RKO (cell line): ENCODE measurements at places on chromosomes 3 and 15.
A peak's percentile ranks its signal among the peaks of the same experiment; 100 is the strongest.

DNA sequence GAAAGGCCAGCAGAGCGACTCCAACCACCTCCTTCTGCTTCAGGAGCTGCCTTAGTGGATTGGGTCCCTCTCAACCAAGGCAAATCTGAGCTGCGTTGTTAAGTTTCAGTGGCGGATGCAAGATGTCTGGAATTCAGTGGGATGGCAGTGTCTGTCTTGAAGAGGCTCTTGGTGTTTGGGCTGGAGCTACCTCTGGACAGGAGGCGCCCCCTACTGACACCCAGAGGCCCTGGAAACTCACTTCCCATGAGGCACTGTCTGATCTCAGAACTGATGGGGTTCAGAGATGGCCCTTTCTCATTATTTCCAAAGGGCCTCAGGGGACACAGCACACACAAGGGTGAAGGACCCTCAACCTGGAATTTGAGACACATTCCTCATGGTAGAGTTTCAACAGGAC lies 6.0 kb upstream of the SLC28A1 start:
- DNase-seq: peak; percentile 20

DNA sequence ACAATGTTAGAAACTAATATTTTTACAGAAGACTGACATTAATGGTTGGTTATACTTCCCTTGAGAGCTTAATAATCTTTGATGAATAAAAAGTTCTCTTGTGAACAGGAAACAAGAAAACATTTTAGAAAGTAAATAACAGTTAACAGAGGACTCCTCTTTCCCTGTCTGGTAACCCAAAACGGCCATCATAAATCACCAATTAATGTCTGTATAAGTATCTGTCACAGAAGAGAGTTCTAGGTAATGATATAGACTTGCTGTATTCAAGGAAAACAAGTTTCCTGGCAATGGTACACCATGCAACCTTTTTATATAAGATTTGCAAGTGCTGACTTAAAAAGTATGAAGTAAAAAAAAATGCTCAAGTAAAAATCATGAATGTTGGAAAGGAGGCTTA lies 426.7 kb downstream of the SOX2 start:
- no peak for DNase-seq

GRCh38 chr15:37981775-37982174 lies 47.3 kb downstream of the TMCO5A start:
- peak; percentile 71 for DNase-seq

DNA sequence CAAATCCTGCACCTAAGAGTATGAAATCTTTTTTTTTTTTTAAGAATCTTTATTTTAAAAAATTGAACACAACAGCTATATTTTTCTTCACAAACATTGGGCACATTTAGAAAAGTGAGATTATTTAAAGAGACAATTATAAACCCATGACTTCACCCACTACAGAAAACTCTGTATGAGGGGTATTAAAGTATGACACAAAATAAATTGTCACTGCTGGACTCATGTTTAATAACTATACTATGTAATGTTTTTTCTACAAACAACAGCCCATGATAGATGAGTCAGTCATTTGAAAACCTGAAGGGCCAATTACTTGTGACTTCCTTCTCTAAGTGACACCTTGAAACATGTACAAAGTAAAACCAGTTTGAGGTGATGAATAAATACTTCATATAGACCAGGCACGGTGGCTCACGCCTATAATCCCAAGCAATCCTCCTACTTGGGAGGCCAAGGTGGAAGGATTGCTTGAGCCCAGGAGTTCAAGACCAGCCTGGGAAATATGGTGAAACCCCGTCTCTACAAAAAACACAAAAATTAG lies 36.0 kb downstream of the AQR start:
- DNase-seq: no peak

DNA sequence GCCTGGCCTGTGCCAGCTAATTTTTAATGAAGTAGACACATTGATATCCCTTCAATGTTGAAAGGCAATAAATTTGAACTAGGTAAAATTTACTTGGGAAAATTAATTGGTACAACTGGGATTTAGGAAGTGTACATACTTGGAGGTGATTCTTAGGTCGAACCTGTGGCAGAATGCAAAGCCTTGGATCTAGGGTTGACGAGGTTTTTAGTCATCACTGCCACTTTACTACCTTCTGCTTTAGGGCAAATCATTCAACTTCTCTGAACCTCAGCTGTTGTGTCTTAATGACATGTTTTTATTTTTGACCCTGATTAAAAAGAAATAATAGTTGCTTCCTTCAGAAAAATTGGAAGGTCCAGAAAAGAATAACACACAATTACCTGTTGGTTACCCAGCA lies 2.5 kb downstream of the APPL1 start:
- DNase-seq: no peak

- peak; percentile 35 for DNase-seq
Observed at GRCh38 chr15:23823508-23823907, 136.4 kb upstream of the NDN start.

GRCh38 chr3:52679811-52680210 lies 5.9 kb downstream of the PBRM1 start:
- no peak for DNase-seq

DNA sequence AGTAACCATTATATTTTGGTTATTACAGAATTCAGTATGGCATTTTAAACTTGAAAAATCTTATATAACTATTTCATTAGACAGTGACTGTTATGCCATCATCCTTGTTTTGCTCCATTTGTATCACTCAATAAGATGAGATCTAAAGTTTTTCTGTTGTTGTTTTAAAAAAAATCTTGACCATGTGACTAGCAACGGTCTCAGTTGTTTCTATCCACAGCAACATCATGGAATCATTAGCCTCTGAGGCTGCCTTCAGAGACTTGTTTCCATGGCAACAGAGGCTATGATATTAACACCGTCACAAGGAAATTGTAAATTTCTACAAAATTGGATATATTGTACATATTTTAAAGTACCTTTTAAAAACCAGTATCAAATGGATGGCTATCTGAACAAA lies 129.8 kb downstream of the DLG1 start:
- DNase-seq: peak; percentile 35

DNA sequence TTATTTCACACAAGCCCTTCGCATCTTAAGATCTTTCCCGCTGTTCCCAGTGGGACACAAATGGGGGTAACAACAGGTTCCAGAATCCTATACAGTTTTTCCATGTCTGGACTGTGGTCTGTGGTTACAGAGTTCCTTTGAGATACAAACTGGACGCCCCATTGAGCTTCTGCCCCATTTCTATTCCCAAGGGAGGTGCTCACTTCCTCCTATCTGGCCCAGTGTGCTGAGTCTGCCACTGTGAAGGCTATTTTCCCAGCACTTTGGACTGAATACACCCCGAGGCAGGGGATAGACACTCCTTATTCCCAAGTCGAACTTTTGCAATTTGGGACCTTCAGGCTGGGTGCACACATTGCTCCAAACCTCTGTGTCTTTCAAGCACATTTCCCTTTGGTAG lies 44.0 kb downstream of the MESD start:
- no peak for DNase-seq

GRCh38 chr15:85693277-85693676 lies 101.4 kb downstream of the KLHL25 start:
- no peak for DNase-seq

- no peak for DNase-seq
Observed at GRCh38 chr15:49190586-49190985, 20.5 kb downstream of the GALK2 start.

DNA sequence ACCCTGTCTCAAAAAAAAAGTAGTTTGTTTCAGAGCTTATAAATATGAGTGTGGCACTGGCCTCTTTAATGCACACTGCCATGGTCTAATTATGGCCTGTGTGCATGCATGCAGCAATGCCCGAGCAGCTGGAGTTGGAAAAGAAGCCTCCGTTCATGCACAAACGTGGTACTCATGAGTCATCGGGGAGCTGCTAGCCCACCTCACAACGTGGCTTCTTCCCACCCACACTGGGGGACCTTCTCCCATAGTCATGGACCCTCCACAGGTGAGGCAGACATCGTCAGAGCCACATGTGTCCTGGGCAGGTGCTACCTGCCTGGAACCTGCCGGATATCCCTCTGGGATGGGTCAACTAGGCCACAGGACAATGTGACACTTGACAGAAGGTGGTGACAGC lies 66.7 kb downstream of the ATP10A start:
- DNase-seq: no peak

DNA sequence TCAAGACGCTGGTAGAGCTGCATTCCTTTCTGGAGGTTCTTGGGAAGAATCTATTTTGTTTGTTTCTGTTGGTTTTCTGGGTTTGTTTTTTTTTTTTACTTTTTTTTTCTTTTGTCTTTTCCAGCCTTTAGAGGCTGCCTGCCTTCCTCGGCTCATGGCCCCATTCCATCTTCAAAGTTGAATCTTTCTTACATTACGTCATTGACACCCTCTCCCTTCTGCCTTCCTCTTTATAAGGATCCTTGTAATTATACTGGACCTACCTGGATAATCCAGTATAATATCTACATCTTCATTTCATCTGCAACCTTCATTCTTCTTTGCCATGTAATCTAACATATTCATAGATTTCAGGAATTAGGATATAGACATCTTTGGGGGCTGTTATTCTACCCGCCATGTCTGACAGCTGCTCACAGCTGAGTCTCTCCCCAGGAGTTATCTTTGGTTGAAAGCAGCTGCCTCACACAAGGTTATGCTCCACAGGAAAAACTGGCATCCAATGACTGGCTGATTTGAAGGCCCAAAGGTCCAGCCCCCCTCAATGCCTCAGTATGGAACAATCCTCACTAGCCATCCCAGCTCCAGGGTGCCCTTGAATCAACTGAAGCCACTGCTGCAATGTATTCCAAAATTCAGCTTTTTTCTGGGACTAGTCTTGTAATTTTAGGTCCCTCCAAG lies 38.4 kb upstream of the THBS1 start:
- no peak for DNase-seq

- no peak for DNase-seq
Observed at GRCh38 chr3:59250600-59250999, 200.8 kb upstream of the CFAP20DC start.

GRCh38 chr15:73984208-73984979 lies 7.7 kb downstream of the STOML1 start:
- DNase-seq: no peak

DNA sequence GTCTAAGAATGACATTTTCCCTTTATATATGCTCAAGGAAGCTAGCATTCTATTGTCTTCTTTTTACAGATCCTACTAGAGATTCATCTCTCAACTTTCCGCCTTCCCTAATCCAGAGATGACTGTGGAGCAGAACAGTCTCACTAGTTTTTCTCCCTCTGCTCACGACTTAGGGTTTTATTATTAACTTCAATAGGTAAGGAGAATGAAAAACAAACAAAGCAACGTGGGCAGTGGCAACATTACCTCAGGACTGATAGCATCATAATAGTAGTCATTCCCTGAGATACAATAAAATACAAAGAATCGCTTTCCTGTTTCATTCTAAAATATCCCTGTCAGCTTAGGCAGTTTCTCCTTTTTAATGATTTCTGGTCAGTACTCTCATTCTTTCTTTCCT lies 154.3 kb upstream of the PLAAT1 start:
- DNase-seq: no peak

DNA sequence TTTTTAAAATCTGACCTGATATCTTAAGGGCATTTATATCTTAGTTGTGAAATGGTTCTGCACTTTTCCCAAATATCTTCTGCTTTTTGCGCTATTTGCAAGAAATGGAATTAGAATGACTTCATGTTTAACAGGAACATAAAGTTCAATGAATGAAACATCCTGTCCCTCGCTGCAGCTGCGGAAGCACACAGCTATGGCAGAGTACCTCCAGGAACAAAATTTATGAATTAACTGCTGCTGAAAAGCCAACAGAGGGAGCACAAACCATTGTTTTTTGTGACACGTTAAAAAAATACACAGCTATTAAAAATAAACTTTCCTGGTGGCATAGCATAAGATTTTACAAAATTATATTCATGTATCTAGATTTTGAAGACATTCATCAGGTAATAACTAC lies 404.4 kb upstream of the MDFIC2 start:
- peak; percentile 8 for DNase-seq

DNA sequence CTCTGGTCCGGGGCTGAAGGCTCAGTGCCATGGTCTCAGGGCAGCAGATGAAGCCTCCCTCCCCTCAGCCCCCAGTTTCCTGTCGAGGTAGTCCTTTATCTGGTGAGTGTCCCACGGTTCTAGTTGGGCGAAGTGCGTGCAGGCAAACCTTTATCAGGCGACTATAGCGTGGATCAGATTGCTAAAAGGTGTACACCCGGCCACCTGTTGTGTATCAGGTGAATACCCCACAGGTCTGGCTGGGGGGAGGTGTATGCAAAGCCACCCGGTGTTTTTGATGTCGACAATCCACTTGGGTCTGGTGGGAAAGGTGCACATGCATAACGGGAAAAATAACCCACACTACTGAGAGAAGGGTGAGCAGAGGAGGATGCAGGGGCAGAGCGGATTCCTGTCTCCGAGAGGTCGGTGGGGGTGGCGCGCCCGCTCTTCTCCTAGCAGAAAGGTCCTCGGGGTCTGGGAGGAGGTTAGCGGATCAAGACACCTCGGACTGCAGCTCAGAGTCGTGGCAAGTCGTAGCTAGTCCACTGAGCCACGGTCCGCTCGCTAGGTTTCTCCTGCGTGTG lies 507 bp downstream of the SLC12A6 start:
- peak; percentile 16 for DNase-seq

DNA sequence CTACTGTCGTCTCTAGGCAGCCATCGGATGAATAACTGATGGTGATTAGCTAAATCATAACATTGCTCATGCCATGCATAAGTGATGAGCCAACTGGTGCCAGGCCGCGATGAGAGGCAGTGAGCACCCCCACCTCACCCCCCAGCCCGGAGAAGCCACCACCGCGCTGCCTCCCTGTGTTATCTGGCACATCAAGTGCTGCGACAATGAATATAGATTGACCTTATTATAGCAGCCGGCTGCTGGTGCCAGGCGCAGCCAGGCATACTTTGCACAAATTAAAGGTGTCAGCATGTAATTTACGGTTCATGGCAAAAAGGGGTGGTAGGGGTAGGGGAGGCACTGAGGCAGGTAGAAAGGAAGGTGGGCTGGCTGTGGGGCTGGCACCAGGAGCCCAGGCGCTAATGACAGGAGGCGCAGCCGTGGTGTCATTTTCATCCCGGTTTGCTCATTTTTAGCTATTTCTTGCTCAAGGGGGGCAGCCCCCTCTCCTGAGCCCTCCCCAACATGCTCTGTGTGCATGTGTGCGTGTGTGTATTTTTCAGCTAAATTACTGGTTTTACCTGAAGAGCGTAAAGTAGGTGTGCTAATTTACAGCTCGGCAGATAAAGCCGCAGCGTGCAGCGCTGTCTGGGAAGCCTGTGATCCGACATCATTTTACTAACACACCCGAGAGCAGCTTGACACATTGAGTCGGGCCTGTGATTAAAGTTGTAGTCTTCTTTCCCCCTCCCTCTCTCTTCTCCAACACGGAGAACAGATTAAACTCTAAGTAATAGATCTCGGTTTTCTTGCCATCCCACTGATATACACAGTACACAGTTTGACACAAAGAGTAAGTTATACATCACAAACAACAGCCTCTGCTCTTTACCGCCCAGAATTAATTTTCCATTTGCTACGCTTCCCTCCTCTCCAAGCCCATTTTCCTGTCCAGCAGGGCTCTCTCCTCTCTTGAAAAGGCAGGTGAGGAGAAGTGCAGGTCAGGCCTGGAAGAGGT lies 212.3 kb downstream of the RPLP1 start:
- DNase-seq: no peak

- DNase-seq: no peak
Observed at GRCh38 chr3:117170094-117170493, 460.5 kb downstream of the TUSC7 start.

GRCh38 chr3:188860147-188860546 lies 311.6 kb upstream of the TPRG1 start:
- no peak for DNase-seq

- DNase-seq: no peak
Observed at GRCh38 chr15:45133561-45133920, 3.7 kb downstream of the DUOX1 start.

GRCh38 chr3:57583544-57583943 lies 13.6 kb downstream of the ARF4 start:
- no peak for DNase-seq

- DNase-seq: no peak
Observed at GRCh38 chr15:58444658-58445332, 13.0 kb downstream of the LIPC start.
